ENCODE measurements at places on chromosomes 4 and X.

DNA sequence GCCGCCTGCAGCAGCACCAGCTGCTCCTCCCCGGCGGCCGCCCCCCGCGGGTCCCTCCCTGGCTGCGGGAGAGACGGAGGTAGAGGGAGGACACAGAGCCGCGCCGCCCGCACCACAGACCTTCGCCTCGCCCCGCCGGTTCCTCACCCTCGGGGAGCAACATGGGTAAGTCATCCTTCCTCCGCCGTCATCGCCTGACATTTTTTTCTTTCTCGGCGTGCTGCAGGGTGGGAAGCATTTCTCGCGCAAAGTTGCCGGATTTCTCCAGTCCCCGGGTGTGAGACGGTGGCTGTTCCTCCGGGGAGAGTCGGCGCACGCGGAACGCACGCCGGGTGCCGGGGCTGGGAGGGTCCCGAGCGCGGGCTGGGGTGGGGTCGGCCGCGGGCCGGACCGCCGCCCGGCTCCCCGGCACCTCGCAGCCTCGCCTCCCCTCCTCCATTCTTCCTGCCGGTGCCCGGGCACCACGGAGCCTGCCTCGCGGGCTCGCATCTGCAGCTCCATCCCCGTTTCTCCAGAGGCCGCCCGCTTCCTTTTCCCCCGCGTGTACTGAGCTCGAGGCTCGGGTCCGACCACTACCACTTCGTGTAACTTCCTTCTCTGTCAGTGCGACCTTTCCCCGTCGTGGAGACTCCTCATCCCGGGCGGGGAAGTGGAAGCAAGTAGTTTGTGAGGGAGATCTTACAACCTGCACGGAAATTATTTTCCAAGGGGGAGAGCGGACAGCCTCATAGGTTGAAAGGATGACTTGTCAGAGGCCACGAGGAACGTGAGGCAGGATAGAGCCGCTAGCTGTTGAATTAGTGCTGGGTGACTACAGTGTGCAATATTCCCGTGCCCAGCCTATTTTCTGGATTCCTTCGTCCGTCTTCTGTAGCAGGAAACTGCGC, 464 bp downstream of the RAP1GDS1 start:
- DNase-seq = peak; percentile 34

- peak; percentile 15 for DNase-seq
These were observed 23.3 kb downstream of the BRCC3 start for GRCh38 chrX:155094468-155095061.

DNA sequence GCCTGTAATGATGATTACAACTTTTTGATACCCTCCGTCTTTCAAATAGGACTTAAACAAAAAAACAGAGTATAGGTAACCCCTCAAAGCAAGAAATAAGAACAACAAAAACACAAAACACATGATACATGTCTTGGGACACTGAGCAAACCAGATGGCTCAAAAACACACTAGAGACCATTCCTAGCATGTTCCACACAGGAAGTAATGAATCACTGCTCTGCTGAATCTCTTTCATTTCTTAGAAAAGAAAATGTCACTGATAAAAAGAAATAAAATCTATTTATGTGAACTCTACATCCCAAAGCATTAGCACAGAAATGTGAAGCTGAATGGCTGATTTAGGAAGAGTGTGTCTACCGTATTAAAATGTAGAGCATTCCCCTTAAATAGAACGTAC, 134.5 kb upstream of the IL15 start:
- DNase-seq = no peak

- no peak for DNase-seq
These were observed 79.5 kb downstream of the AFF1 start for GRCh38 chr4:87014284-87014782.

- peak; percentile 21 for DNase-seq
These were observed 11.0 kb downstream of the SUPT20HL1 start for GRCh38 chrX:24371391-24371972.

DNA sequence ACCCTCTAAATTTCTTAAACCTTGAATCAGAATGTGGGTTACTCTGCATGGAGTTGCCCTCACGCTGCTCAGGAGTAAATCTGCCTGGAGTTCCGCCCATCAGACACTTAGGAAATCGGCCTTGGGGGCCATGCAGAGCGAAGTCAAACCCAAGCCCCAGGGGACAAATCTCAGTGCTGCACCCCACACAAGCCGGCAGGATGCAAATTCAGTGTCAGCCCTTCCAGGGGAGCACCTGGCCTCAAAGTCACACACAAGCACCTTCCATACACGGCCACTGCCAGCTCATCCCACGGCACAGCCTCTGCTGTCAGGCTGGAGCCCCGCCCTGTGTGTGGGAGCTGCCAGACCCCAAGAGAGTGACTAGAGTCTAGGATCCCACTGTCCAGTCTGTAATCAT, 27.4 kb downstream of the RNF212 start:
- no peak for DNase-seq

- DNase-seq = peak; percentile 17
These were observed 179.9 kb downstream of the KCNIP4 start for GRCh38 chr4:21768349-21769310.

DNA sequence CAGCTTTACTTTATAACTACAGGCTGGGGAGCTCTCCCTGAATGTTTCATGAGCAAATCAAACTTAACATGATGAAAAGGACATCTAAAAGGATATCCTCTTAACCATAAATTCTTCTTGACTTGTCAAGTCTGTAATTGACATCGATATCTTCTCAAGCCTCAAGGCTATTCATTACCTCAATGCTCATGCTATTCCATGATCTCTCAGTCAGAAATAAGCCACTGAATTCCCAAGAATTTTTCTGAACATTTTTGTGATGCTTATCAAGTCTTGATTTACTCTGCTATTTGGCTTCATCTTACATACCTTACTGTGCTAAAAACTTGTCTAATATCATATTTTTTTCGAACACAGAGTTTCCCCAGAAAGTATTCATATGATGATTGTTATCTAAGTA, 433.4 kb downstream of the PDGFC start:
- no peak for DNase-seq

DNA sequence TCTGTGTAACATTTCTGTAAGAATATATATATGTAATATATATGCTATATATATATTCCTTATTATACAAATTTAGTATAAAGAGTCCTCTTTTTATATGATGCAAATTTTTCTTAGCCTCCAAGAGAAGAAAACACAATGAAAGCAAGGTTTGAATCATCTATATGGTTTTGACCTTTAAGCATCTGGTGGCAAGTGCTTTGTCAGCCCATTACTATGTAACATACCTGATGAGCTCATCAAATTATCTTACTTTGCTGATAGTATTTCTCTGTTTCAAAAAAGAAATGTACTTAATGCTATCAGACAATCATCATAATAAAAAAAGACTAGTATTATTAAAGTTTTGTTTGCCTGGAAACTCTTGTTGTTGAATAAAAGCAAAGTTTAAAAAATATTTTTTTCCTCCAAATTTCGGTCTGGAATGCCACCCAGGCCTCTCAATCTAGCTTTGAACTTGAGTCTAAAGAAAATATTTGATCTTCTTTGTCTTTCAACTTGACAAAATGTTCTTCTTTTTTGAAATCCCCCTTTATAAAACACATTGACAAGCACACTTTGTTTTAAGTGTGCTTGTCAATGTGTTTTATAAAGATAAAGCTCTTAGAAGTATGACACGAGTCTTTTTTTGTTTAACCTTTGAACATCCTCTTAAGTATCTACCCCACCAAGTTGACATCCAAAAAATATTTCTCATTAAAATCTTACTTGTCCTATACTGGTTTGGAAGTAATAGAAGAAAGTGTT, 26.2 kb downstream of the ZNF330 start:
- no peak for DNase-seq

DNA sequence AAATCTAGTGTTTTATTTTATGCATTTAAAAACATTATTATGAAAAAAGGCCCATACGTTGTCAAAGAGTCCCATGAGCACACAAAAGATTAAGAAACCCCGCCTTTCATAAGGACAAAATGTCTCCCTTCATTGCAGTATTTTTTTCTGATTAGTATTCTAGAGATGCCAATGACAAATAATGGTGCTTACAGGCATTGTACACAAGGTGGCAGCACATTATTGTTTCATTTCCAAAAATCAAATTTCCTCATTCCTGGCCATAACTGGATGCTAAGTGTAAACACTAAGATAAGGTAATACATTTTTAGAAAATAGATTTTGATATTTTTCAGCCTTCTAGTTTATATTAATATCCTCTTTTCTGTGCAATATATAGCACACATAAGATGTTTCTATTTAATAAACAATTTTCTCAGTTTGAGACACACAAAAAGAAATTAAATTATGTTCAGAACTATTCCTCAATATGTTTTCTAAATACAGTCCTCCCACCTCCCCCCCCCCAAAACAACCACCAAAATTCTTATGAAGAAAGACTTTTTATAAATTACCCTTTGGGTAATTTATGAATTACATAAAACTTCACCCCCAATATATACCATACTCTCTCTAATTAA, 47.7 kb downstream of the TIGD2 start:
- DNase-seq = peak; percentile 30

DNA sequence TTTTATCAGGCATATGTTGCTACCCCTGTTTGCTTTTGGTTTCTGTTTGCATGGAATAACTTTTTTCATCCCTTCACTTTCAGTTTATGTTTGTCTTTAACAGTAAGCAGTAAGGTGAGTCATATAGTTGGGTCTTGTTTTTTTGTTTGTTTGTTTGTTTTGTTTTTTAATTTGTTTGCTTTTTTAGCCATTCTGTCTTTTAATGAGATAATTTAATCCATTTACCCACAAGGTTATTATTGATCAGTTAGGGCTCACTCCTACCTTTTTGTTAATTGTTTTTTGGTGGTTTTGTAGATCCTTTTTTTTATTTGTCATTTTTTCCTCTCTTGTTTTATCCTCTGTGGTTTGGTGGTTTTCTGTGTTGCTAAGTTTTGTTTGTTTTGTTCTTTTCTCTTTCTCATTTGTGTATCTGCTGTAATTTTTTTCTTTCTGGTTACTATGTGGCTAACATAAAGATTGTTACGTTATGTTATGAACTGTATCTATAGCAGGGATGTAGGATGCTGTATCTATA, 379.5 kb upstream of the MAD2L1 start:
- no peak for DNase-seq

DNA sequence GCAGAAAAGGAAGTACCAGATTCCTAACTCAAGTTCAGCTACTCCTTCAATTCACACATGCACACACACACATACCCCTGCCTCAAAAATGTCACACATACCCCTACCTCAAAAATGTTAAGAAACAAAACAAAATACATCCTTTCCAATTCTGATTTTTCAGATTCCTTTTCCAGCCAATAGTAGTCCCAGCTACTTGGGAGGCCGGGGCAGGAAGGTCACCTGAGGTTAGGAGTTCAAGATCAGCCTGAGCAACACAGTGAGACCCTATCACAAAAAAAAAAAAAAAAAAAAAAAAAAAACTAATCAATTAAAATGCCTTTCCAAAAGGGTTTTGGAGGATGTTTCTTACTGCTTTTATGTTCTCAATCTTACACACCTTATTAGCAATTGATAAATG, 138.0 kb downstream of the AFAP1 start:
- no peak for DNase-seq

- DNase-seq = no peak
These were observed 132.3 kb downstream of the CBR4 start for GRCh38 chr4:168877511-168878491.

Data from DMS153 (cell line).